ENCODE measurements at places on chromosomes 12 and 14. TPM values are rescaled to one million over a fixed set of nuclear protein-coding genes. Genes with fewer than 3 reads are reported as not detected.

The NRL gene
- 2.4 TPM for total RNA-seq

GRCh38 chr14:57060276-57060955 lies 208.3 kb downstream of the EXOC5 start:
- no peak for DNase-seq

- DNase-seq: no peak
Measured at GRCh38 chr12:94690198-94690771, 39.9 kb upstream of the TMCC3 start.

DNA sequence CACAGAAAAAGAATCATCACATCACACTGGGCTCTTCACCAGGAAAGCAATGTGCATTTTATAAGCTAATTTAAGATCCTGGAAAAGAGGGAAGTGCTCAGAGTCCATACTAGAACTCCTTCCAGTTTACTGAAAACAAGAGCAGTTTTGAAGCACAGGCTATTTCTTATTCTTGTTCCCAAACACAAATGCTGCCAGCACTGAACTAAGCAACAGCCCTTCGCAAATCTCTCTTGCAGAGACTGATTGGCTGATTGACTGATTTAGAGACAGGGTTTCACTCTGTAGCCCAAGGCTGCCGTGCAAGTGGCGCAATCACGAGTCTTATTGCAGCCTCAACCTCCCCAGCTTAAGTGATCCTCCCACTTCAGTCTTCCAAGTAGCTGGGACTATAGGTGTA lies 44.8 kb downstream of the BCL2L14 start:
- no peak for DNase-seq

- no peak for DNase-seq
Measured at GRCh38 chr12:104377514-104377812, 73.9 kb downstream of the EID3 start.

The RNFT2 gene
- total RNA-seq: 15.3 TPM

GRCh38 chr14:104978746-104979691 lies 845 bp upstream of the AHNAK2 start:
- DNase-seq: no peak

GRCh38 chr12:50707396-50707795 lies 56.5 kb upstream of the ATF1 start:
- no peak for DNase-seq

Data from spinal cord (tissue), 10 donors.